Activated CD4-positive, CD25-positive, alpha-beta regulatory T cell (primary cell): ENCODE measurements at places on chromosomes 1 and 21.

DNA sequence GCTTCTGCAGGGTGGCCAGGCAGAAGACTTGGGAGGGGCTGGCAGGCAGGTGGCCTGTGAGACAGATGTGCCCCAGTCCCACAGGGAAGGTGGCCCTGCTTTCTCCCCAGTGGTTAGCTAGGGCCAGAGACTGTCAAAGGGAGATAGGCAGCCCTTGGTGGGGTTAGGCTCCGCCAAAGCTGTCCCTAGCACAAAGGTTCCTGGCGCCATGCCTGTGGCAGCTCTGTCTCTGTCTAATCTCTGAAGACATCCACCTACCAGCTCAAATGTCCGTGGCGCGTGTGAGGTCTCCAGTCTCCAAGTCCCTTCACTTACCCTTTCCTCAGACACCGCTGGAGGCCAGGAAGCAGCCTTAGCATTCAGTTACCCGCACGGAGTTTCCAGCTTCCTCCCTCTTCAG, 17.7 kb downstream of the TCP10L start:
- no peak for DNase-seq

GRCh38 chr21:36892201-36892600, 74.3 kb downstream of the HLCS start:
- no peak for DNase-seq

- no peak for DNase-seq
Measured at GRCh38 chr1:84365225-84366221, 32.8 kb upstream of the DNASE2B start.

GRCh38 chr21:36756527-36756926, 57.6 kb downstream of the SIM2 start:
- DNase-seq, result no peak

DNA sequence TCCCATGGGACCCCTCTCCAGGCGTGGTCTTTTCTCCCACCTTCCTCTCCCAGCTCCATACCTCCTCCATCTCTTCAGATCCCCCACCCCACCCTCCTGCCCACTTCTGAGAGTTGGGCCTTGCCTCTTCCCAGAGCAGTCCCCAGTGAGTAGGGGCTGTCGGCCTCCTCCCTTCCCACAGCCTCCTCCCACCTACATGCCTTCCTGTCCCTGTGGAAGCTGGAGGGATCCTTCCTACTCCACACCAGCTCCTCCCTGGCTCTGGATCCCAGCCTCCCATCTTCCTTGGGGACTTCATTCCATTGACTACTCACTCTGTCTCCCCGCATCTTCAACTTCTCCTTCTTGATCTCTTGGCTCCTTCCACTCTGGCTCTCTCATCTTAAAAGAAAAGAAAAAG, 24.9 kb downstream of the KCNQ4 start:
- no peak for DNase-seq

DNA sequence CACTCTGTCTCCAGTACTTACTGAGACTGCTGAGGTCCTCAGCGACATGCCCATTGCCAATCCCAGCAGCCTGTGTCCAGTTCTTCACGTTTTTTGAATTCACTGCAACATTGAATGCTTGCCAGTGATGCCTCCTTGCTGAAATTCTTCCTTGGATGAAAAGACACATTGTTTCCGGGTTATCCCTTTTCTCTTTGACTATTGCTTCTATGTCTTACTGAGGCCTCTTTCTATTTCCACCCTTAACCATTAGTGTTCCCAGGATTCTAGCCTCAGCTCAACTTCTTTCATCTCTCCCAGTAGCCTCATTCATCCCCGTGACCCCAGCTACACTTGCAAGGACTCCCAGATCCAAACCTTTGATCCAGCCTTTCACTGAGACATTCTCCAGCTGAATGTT, 46.5 kb upstream of the KIF26B start:
- no peak for DNase-seq

DNA sequence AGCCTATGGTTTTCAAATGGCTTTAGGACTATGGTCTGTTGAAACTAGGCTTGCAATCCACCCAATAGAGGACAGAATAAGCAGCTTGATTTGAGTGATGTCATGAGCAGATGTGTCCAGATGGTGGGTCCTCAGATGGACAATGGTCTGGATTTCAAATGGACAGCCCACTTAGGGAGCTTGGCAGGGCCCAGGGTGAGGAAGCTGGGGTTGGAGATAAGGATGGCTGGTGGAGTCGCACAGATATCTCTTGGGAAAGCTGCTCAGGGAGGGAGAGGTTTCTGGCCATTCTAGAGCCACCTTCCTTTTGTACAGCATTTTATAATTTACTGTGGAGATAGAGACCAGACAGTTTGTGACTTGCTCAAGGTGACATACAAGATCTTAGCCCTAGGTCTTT, 55.0 kb downstream of the NFASC start:
- DNase-seq, result no peak

DNA sequence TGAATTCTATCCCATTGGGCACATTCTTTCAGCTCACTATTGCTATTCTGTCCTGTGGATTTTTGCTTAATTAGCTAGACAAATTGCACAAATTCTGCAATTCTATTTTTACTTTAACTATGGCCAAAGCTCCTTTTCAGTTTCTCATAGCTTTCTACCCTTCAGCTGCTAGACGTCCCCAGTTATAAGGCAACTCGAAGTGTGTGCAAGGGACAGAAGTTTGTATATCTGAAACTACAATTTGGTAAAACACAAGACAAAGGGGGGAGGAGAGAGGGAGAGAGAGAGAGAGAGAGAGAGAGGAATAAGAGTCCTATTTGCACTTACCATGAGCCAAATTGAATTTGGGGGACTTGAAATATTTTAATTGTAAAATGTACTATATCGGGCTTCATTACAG, 91.8 kb downstream of the SETD4 start:
- DNase-seq, result no peak

- DNase-seq, result no peak
Measured at GRCh38 chr1:6984536-6984935, 199.3 kb downstream of the CAMTA1 start.

DNA sequence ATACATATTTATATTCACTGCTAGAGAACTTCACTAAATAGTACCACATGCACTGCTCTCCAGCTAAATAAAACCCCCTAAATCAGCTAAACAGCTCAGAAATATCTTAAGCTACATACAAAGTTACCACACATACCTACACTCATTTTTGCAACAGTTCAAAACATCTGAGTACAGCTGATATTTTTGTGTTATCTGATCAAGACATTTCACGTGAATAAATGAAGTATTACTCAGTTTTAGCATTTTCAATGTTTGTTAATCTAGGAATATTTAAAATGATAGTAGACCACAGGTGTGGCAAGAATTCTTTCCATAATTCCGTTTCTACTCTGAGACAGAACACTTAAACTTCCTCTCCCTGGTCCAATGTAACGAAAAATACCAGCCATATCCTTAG, 20.8 kb downstream of the EVI5 start:
- DNase-seq, result no peak

GRCh38 chr1:17494114-17494729, 45.3 kb upstream of the ARHGEF10L start:
- peak; percentile 31 for DNase-seq

- DNase-seq, result no peak
Measured at GRCh38 chr1:181406989-181407388, 76.3 kb upstream of the CACNA1E start.

DNA sequence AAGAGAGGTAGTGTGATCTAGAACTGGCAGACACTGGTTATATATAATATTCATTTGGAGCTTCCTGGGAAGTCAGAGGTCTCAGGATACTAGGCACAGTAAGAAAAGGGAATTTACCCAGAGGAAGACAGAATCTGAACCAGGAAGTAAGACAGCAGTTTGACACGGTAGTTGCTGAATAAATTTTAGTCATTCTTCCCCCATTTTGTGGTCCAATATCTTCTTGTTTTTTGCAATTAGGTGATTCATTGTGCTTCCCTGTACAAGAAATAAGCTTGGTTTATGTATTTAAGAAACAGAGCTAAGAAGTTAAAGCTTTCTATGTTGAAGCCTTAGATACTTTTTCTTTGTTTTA, 1.3 kb downstream of the TMEM167B start:
- no peak for DNase-seq

DNA sequence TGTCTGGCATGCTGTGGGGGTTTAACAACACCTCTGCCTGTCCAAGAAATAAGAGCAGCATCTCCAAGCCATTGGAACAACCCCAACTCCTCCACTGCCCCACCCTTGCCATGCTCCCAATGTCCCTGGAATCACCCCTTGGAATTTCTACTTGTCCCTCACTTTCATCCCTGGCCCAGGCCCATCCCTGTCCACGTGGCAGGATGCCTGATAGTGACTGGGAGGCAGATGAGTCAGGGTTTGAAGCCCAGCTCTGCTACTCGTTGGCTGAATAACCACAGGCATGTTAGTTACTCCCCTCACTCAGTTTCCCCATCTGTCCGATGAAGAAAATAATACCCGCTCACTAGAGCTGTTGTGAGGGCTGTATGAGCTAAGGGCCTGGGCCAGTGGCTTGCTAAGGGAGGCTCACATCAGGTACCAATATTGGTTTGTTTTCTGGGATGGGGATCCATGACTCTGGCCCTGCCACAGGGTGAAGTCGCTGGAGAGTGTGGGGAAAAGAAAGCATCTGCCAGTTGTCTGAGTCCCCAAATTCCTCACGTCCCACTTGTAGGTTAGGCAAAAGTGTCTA, 99.4 kb upstream of the TLR5 start:
- DNase-seq, result no peak

DNA sequence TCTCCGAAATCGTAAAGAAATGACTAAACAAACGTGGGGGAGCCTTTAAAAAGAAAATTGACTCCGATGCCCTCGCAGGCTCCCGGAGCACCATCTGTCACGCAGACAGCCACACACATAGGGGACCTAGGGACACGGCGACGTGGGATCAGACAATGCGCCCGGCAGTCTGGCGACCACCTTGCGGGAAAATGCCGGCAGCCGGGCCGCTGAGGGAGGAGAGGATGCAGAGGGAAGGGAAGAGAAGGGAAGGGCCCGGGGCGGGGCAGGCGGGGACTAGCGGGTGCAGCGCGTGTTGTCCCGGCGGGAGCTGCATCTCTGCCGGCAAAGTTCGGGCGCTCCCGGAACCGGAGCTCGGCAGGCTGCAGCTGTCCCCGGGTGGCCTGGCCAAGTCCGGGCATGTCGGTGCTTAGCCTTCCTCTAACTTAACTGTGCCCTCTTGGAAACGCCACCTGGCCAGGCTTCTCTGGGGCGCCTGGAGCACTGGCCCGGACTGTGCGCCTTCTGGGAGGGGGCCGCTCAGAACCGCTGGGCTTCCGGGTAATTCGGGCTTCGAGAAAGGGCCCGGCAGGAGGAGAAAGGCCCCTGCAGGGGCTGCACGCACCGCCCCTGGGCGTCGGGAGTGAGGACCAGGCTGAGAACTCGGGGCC, 1.8 kb downstream of the NHLH2 start:
- DNase-seq, result no peak

GRCh38 chr1:30447701-30448100, 275.7 kb downstream of the MATN1 start:
- DNase-seq, result no peak

- DNase-seq, result no peak
Measured at GRCh38 chr1:72643142-72643541, 360.8 kb upstream of the NEGR1 start.

DNA sequence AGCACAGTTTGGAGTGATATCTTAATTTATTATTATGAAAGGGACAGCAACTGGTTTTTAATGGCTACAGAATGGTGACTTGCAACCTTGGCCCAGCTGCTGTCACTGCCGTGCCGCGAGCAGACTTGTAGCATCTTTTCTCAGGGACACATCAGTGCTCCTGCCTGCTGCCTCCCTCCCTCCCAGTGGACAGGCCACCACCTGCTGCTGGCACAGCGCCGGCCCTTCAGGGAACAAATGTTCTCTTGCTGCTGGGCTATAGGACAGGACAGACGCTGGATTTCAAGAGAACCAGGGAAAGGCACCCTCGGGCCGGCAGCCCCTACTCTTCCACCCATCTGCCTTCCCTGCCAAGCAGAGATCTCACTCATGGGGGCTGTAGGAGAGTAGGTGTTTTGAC, 413.8 kb upstream of the NFIA start:
- DNase-seq, result no peak

DNA sequence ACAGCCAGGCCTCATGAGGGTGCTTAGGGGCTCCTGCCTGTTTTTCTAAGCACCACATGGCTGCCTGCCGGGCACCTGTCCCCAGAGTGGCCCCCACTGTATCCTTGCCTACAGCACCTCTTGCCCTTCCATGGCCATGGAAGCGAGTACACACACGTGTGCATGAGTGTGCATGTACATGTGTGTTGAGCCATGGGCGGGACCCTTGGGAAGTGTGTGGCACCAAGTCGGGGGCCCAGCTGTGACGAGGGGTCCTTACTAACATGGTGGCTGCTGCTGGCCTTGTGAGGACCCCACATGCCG, 25.8 kb downstream of the KRTAP10-1 start:
- no peak for DNase-seq

DNA sequence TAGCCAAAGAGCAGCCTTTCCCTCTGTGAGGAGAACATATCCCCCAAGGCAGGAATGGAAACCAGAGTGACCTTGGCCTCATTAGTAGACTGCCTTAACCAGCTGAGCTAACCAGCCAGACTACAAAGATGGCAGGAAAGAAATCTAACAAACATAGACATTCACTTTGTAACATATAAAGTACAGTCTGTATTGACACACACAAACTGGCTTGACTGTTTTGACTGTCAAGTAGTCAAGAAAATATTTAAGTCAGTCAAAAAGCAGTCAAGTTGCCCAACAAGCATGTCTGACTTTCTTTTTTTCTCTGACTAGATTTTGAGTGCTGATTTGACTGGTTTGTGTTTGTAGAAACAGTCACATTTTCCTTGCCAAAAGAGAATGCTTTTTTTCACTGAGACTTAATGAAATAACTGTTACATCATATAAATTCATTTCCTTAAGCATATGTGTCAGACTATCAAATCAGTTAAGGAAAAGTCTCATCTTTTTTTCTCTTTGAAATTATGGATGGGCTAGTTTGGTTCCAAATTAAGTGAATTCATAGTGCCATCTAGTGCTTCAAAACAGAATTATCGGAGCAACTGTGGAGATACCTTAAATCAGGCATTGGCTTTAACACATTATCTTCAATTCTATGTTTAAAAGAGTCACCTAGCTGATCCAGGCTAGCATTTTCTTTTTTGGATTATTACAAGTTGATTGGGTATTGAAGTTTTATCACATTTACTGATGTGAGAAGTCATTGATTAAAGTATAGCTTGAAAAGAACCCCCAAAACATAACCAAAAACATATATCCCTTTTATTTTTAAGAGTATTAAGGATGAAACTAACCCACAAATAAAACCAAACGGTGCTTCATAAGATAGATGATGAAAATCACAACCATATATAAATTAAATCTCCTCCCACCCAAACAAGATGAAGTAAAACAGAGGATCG, 75.0 kb downstream of the ATP6V1G3 start:
- DNase-seq, result no peak

DNA sequence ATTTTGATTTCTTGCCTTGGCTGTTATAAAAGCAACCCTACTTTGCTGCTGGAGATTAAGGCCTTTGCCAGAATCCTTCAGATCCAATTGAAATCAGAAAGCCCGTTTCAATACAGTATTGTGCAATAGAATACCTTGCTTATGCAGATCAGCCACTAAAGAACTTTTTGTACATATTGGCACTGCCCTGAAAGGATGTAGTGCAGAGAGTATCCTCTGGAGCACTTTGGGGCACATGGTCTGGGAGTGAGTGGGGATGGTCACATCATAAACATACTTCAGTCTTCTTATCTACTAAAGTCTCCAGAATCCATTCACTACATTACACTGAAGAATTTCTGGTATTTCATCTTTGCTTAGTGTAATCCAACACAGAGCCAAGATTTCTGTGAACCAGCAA, 189.0 kb downstream of the CENPF start:
- no peak for DNase-seq
